ENCODE measurements at places on chromosomes 5 and 9. TPM values are rescaled to one million over a fixed set of nuclear protein-coding genes. Genes with fewer than 3 reads are reported as not detected.

The HDHD3 gene
- 18.2 TPM for total RNA-seq

The PCDHA12 gene
- under 0.01 TPM for total RNA-seq

The CNTFR gene
- total RNA-seq, result not detected

The CRB2 gene
- total RNA-seq, result not detected

The NMUR2 gene
- not detected for total RNA-seq

The IFNA2 gene
- not detected for total RNA-seq

The KCNV2 gene
- total RNA-seq, result not detected

The FTMT gene
- total RNA-seq, result not detected

The SMC2 gene
- 3.6 TPM for total RNA-seq

The HSPB3 gene
- total RNA-seq, result not detected

The COL23A1 gene
- total RNA-seq, result 0.13 TPM

The LIX1 gene
- total RNA-seq, result not detected

The CAVIN4 gene
- total RNA-seq, result 0.53 TPM
